Stimulated activated CD4-positive, alpha-beta T cell treated with anti-CD3 and anti-CD28 coated beads, Interleukin-1b, Interleukin-23, amount 100 ng/mL, for 24 hours (primary cell): ENCODE measurements at places on chromosomes 6 and 20.

DNA sequence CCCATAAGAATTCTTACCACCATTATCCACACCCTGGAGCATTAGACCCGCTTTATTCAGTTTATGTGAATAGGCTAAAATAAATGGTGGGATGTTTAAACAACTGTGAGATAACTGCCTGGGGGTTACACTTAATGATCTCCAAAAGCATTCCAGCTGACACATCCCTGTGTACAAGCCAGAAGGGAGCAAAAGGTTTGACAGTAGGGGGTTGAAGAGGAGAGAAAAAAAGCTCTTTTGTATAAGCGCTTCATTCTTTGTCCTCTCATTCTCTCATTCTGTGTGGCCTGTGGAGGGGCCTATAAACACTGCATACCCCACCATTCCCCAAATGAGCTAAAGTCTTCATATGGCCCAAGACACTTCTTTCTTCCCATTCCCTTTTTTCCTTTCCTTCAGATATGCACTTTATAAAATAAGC is 30.8 kb upstream of the COL21A1 start:
- DNase-seq: no peak

GRCh38 chr20:44393608-44394451 is 38.3 kb downstream of the HNF4A start:
- no peak for DNase-seq

DNA sequence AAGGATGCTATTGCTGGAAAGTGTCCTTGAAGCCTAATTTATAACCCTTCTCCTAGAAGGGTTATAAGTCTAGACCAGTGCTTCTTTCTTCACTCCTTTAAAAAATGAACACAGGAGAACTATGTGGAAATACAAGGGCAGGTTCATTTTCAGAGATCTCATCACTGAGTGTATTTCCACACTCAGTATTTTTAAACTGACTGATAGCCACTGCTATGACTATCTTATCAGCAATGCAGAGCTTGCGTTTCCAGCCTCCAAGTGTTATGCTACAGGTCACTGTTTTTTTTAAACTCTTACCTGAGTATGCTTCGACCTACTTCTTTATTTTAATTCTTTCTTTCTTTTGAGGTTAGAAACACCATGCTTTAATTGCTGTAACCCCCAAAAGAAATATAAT is 319.1 kb downstream of the ARHGAP18 start:
- DNase-seq: no peak

DNA sequence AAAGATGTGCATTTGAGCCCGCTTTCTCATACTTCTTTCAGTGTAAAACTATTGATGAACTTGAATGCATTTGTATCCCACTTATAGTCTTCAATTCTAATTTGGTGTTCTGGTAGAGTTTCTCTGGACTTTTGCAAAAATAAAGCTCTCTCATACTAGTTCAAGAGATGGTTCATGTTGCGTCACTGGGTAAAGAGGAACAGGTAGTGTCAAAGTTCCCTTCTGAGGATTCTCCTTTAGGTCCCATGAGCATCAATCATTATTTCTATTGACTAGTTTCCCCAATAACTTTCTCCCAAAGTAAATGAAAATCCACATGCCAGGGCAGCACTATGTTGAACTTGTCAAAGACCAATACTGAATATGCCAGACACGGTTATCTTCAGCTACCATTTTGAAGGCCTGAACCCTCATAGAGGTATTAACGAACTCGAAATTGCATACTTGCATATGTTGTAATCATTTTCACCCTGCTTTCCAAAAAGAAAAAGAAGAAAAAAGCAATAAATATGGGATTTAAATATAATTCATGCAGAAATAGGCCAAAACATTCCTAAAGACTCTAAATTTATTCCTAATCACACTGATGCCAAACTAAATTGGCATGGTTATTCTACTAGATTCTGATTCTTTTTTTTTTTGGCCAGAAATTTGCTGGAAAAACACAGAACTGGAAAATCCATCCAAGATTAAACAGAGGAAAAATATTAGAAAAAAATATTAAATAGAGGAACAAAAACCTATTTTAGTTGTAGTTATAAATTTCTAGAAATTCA is 84.5 kb downstream of the SGK1 start:
- DNase-seq: no peak

- no peak for DNase-seq
These were observed 24.0 kb upstream of the CCND3 start for GRCh38 chr6:41965429-41966213.

GRCh38 chr20:45103072-45103471 is 2.1 kb upstream of the KCNS1 start:
- DNase-seq: no peak

DNA sequence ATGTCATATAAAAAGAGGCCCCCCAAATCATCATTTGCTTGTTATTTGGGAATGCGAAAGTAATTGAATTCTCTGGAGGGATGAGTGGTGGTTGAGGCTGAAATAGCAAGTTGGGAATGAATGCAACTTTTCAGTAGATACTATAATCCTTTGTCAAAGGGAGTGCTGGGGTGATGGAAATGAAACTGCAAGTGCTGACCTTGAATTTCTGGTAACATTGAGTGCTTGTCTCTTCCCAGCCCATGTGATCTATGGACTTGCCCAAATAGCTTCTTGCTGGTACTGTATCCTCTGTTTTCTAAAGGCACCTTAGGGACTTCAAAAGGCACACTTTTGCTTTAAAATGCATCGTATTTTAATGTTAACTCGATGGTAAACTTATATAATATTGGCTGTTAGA is 14.8 kb downstream of the PAQR8 start:
- DNase-seq: no peak

DNA sequence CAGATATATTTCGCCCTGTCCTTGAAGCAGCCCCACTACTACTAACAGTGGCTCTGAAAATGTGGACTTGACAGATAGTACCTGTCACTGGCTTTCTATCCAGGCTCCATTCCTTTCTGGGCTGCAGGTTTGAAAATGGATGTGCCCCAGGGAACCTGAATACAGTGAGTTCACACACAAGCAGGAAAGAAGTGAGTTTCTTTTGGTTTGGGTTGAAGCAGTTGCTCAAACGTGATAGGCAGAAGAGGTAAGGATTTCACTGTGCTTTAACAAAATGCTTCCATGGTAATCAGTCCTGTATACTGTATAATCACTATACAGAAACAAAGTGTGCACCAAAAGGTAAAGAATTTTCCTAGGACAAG is 382.9 kb downstream of the PRKN start:
- DNase-seq: no peak

GRCh38 chr20:50138120-50138478 is 15.4 kb downstream of the PEDS1 start:
- no peak for DNase-seq

DNA sequence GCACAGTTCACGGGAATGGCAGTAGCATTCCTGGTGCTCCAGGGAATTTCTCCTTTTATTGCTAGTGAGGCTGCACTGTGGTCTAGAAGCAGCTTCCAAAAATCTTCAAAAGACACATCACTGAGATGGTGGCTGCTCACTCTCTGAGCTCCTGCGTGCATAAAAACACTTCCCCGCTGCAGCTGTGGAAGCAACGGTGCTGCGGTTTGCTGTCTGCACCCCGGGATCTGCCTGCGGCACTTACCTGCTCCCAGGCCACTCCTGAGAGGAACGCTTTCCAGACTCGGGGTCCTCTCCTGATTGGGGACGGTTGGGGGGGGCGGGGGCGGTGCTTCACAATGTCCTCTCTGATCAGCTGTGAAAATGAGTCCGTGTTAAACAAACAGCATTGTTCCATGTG is 77.9 kb downstream of the TMEM242 start:
- DNase-seq: no peak

DNA sequence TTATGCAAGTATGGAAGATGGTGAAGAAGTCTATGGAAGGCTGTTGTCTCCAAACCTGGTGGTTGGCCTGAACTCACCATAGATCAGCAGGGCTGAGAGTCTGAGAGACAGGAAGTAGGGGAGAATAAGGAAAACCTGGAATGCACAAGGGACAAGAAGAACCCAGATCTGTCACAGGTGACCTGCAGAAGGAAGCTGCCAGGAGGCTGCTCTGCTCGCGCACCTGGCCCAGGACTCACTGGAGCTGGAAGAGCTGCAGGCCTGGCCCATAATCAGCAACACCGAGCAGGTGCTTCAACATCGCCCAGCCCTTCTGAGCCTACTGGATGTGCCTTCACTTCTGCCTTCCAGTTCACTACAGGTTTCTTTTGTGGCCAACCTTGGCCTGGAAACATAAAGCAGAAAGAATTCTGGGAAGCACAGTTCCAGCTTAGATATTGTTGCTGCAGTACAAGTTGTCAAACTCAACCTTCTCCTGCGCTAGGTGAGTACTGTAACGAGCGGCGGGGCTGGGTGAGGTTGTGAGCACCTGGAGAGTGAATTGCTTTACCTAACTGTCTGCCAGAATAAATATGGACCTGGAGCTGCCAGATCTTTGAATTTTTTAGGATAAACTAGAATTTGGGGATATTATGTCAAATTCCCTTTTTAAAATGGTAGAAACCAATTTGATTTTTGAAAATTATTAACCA is 82.4 kb downstream of the CDH26 start:
- DNase-seq: no peak

DNA sequence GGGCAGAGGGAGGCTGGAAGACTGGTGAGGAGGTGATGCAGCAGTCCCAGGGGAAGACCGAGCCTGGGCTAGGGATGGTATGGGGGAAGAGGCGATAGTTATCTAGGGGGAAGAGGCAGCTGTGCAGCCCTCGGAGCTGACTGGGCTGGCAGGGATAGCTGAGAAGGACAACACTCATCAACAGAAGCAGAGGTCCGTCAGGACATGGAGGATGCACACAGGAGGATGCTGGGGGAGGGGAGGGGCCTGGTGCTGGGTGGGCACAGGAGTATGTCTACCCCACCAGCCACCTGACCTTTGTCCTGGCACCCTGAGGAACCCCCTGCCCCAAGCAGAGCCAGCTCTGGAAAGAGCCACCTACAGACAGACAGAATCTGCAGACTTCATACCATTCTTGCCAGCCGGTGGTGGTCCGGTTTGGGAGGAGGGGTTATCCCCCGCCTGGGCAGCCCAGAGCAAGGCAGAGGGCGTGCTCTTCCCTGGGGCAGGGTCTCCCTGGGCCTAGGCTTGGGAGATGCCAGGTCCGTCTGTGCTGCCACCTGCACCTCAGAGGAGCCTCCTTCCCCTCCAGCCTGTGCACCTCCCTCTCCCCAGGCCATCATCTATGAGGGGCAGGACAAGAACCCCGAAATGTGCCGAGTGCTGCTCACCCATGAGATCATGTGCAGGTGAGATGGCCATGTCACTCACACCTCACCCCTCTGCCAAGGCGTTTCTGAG is 14.9 kb downstream of the EBF4 start:
- no peak for DNase-seq

- DNase-seq: no peak
These were observed 9.8 kb upstream of the CBFA2T2 start for GRCh38 chr20:33480048-33480447.

DNA sequence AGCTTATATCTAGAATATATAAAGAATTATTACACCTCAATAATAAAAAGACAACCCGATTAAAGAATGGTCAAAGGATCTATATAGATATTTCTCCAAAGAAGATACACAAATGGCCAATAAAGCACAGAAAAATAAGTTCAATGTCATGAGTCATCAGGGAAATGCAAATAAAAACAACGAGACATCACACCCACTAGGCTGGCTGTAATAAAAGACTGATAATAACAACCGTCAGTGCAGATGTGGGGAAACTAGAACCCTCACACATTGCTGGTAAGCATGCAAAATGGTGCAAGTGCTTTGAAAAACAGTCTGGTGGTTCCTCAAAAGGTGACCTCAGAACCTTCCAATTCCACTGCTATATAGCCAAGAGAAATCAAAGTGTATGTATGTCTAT is 33.0 kb downstream of the TBX18 start:
- DNase-seq: no peak

GRCh38 chr6:129280749-129281148 is 397.8 kb downstream of the LAMA2 start:
- no peak for DNase-seq

DNA sequence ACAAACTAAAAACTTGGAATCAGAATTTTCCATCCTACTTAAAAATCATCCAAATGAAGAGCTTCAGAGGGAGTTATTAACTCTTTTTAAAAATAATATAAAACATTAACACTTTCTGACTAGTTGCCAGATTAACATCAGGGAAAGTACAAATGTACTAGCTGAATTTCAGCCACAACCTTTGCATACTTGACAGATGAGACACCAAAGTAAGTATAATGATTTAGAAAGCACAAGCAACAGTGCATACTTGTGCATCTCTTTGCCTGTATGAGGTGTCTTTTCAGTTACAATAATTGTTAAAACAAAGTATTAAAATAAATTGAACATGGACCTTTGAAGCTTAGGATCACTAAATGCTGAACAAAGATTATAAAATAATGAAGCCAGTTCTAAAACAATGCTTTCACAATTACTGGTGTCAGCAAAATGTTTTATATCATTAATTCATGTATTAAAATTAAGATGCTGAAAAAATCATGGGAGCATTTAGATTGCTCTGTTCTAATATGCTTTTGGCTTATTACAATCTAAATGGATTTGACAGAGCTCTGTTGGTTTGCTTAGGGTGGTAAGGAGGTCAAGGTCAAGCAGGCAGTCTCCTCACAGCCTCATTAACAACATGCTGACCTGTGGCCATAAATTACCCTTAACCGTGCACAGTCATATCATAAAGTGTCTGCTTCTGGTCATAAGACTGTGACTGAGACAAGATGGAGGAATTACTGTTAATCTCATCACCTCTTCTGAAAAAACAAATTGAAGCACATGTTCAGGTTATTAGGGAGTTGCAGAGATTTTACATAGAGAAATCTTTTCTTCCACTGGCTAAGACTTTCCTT is 15.1 kb downstream of the RNF217 start:
- no peak for DNase-seq

GRCh38 chr6:156191895-156192294 is 585.3 kb upstream of the ARID1B start:
- no peak for DNase-seq

- no peak for DNase-seq
These were observed at the start of gene FHL5 for GRCh38 chr6:96562886-96563285. Gene FHL5, plus strand, starts transcription at chr6:96563128. Its CDS starts 40,486 bp downstream, at chr6:96603614.

- DNase-seq: no peak
These were observed at the start of gene RUNX2 for GRCh38 chr6:45327956-45328522. Gene RUNX2, plus strand, starts transcription at chr6:45328330. Its CDS starts 397 bp downstream, at chr6:45328727.

GRCh38 chr6:125363039-125363823 is 61.5 kb upstream of the HDDC2 start:
- DNase-seq: no peak
